Stimulated activated CD8-positive, alpha-beta memory T cell treated with anti-CD3 and anti-CD28 coated beads, Interleukin-7, amount 100 ng/mL, for 1 hour (primary cell): ENCODE measurements at places on chromosomes 2 and 18.

GRCh38 chr2:160352500-160352899 lies 141.1 kb downstream of the RBMS1 start:
- DNase-seq = no peak

DNA sequence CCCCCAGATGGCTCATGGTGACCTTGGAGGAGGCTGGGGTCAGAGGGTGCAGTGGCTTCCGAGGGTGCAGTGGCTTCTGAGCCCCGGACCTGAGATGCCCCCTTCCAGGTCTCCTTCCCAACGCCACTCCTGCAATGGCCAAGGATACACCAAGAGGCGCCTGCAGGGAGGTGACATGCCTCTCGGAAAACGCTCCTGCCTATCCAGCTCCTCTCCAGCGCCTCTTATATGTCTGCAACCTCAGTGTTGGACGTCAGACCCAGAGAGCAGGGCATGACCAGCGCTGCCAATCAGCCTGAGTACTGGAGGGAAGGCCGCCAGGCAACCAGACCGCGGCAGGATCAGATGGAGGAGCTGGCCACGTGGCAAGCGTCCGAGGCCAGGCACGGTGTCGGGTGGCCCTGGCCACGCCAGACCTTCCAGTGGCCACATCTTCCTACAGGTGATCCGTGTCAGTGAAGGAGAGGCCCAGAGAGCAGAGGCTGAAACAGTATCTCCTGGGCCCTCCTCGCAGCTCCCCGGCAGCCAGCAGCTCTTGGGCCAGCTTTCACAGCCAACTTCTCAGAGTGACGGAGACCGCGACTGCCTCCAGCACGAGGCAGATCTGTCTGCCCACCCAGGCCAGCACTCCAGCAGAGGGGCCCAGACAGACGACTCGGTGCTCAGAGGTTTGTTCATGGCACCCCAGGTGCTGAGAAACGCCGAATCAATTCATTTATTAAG lies 199.5 kb upstream of the SALL3 start:
- no peak for DNase-seq

DNA sequence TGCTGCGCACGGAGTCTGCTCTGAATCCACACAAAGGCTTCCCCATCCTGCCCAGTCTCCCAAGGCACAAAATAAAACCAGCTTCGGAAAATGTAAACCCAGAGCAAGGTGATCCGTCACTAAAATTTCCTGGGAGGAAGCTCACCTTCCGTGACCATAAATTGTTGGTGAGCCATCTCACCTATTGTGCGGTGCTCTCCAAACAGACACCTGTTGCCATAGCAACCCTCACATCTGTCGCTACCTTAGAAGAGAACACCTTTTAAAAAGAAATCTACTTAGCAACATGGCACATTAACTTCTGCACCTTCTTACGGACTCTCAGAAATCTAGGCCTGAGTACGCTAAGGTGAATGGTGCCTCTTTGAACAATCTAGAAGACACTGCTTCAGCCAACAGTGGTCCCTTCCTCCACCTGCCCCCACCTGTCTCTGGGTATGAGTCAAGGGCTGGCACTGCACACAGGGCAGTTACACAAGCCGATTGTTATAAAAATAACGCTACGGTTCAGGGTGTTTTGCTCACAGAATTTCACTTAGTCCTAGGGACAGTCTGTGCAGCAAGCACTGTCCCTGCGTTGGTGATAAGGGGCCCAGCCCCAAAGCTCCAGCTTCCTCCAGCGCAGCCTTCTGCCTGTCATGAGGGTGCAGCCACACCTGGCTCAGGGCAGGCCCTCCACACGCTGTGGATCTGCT lies 114.9 kb upstream of the ID2 start:
- no peak for DNase-seq

GRCh38 chr2:186980787-186981550 lies 132.0 kb upstream of the ZSWIM2 start:
- no peak for DNase-seq

- no peak for DNase-seq
Measured at GRCh38 chr2:232980683-232981082, 32.4 kb downstream of the NGEF start.

GRCh38 chr18:62611453-62612288 lies 88.8 kb downstream of the ZCCHC2 start:
- DNase-seq = no peak

GRCh38 chr18:62730941-62731340 lies 15.6 kb downstream of the PHLPP1 start:
- DNase-seq = no peak

DNA sequence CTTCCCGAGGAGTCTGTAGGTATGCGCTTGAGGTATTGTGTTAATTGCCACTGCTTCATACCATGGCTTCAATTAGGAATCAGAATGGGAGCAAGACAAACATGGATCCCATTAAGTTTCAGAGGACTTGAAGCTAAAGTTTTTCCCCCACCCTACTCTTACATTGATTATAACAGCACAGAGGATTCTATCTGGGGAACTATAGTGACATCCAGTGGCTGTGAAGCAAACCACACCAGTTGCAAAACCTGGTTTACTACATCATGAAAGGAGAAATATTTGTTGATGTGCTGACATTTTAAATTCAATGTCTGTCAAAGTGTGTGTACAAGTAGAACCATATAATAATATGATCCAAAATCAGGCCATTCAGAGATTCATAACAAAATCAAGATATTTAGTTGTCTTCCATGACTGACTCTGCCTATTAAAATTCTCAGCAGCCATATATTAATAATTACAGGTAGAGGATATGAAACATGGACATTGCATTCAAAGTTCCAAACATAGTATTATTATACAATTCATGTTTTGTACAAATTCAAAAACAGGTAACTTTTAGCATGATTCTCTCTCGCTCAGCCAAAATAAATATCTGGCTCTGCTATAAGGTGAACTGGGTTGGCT lies 82.9 kb downstream of the GRB14 start:
- no peak for DNase-seq

DNA sequence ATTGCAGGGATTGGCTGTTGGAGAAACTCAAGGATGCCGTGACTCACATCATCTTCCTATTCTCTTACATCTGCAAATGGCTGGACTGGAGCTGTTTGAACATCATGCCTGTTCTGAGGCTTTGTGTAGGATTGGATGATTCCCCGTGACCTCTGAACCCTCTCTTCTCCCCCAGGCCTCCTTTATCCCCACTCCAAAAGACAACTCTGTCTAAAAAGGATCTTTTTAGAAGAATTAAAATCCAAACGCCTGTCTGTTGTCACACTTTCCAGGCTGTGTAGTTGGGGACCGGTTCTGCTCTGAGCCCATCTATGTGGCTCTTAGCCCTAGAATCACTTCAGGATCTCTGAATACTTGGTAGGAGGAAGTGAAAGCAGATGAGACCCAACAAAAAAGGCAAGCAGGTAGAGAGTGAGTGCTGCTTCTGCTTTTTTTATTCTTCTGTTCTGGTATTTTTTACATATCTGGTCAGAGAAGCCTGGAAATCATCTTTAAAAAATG lies 565 bp downstream of the SP140 start:
- DNase-seq = no peak

DNA sequence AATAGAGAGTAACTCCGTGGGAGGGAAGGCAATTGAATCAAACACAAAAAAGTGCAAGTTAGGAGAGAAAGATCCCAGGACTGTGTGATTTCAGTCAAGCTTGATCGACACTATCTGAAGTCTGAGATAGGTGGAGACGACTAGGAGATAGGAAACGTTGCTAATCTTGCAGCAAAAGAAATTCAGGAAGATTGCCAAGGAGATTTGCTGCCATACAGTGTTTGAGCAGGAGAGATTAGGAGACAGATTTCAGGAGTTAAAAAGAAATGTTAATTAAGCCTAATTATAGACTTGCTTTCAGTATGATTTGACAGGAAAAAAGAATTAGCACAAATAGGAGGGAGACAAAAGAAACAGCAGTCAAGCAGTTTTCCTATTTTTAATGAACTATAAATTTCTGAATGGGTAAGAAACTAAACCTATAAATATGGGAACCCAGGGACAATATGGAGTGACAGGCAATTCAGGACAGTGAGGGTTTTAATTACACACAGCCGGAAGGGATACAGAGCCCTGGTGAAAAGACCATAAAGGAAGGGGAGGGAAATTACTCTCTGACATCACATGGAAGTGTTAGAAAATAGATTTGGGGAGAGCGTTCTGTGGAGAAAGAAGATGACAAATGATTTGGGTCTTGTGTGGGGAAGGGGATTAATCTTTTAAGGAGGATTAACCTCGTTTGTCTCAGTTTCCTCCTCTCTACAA lies 72.6 kb downstream of the SUCLG1 start:
- no peak for DNase-seq

DNA sequence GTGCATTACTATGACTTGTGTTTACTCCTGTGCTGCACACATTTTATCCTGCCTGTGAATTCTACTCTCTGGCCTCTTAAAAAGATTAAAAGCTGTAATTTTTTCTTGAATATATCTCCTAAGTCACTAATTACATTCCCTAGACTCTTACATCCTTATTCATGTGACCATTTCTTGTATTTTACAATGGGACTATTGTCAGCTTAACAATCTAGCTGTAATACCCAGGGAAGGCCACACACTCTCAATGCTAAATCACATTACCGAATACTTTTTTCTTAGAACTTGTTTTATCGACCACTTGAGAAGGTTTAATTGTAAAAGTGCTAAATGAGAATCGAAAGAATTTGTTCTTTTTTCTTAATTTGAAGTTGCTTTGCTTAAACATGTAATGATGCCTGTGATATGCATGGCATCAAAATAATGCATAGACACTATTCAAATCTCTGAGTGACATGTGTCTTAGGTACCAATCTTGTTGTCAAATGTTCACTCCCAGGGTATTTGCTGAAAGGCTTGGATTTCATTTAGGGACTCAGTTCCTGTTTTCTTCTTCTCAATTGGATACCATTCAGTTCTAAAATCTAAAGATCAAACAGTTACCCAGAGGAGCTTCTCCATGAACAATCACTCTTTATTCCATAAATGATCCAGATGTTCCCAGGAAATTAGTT lies 498.5 kb downstream of the DPP10 start:
- no peak for DNase-seq

GRCh38 chr2:172011812-172012575 lies 12.2 kb downstream of the METAP1D start:
- no peak for DNase-seq

GRCh38 chr2:97966545-97967215 lies 29.1 kb downstream of the TMEM131 start:
- DNase-seq = no peak

- no peak for DNase-seq
Measured at GRCh38 chr2:179898873-179899272, 37.5 kb upstream of the ZNF385B start.

GRCh38 chr2:141517852-141518421 lies 612.9 kb downstream of the LRP1B start:
- no peak for DNase-seq

DNA sequence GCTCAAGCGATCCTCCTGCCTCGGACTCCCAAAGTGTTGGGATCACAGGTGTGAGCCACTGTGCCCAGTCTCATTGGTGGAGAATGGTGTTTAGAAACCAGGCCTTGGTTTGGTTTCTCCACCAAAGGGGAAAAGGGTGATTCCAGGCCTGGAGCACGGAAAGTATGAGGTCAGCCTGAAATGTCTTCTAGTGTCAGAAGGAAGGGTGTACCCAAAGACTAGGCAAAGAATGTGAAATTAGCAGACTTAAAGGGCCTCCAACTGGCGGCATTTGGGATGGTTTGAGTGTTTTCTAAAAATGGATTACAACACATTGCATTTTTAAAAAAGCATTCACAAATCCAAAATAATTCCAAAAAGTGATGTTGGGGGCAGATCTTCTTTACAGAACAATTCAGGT lies 139.6 kb downstream of the SH3BP4 start:
- no peak for DNase-seq

GRCh38 chr2:239157269-239157668 lies 243.6 kb downstream of the HDAC4 start:
- no peak for DNase-seq

DNA sequence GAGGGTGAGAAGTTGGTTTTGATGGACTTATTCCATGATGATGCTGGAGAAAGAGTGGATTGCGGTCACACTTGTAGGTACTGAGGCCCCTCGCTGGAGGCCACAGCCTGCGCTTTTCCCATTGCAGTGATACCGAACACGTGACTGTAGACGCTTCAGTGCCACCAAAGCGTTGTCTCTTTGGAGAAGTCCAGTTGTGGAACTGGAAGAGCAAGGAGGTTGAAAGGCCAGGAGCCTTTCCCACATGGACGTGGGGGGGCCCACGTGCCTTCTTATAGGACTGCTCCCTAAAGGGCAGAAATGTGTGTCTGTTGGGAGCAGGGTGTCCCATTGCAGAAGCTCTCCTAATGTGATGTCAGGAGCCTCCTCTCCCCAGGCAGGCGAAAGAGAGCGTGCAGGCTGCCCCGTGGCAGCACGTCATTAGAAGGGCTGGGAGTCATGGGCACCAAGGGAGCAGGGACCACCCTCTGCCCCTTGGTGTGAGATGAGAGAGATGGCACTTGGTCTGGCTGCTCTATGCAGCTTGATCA lies 31.5 kb downstream of the LPIN1 start:
- no peak for DNase-seq

- no peak for DNase-seq
Measured at GRCh38 chr2:212791569-212791968, 253.0 kb upstream of the ERBB4 start.

GRCh38 chr2:65360441-65360840 lies 72.0 kb downstream of the SPRED2 start:
- DNase-seq = no peak

GRCh38 chr2:143390171-143390570 lies 261.0 kb downstream of the ARHGAP15 start:
- DNase-seq = no peak

DNA sequence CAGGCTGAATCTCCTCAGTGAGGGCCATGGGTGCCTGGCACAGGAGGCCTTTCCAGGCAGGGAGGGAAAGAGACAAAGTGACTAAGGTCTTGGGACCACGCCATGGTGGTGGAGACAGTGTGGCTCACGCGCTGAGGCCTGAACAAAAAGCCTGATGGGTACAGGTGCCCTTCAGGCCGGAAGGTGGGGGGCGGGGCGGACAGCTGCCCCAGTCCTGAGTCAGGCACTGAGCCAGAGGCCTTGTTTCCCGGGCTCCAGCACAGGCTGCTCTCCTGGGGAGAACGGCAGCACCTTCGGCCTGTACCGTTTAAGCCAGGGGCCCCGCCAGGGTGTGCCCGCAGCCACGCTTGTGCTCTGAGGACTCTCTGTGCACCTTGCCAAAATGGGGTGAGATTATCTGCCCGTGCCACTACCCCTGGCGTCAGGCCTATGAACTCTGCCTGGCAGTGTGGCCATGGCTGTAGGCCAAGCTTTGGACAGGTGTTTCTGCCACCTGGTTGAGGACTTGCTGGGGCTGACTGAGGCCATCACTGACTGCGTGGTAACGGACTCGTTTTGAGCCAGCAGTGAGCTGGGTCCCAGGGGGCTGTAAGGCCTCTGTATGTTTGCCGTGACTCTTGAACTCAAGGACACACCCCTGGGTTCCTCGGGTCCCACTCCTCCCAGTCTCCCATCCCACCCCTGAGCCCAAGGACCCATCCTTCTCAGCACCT lies 31.7 kb upstream of the DNMT3A start:
- DNase-seq = no peak

- DNase-seq = no peak
Measured at GRCh38 chr2:86027196-86027921, 78.3 kb downstream of the POLR1A start.

GRCh38 chr2:20077411-20077940 lies 26.0 kb upstream of the LAPTM4A start:
- DNase-seq = no peak
